ENCODE measurements at places on chromosomes 1 and 21.
A peak's percentile ranks its signal among the peaks of the same experiment; 100 is the strongest.

DNA sequence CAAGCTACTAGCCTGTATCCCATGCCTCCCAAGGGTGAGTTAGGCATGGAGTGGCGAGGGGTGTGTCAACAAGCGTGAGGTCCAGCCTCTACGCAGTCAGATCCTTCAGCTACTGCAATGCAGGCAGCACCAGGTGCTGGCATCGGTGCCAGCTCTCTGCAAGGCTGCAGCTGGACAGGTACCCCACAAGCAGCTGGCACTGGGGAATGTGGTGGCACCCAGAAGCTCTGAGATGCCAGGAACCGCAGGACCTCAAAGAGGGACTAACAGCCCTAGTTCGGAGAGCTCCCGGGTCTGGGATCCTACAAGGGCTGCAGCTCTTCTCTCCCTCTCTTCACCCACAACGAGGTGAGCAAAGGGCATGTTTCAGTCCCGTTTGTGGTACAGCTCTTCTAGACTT lies 974.5 kb downstream of the LTN1 start:
- no peak for DNase-seq

DNA sequence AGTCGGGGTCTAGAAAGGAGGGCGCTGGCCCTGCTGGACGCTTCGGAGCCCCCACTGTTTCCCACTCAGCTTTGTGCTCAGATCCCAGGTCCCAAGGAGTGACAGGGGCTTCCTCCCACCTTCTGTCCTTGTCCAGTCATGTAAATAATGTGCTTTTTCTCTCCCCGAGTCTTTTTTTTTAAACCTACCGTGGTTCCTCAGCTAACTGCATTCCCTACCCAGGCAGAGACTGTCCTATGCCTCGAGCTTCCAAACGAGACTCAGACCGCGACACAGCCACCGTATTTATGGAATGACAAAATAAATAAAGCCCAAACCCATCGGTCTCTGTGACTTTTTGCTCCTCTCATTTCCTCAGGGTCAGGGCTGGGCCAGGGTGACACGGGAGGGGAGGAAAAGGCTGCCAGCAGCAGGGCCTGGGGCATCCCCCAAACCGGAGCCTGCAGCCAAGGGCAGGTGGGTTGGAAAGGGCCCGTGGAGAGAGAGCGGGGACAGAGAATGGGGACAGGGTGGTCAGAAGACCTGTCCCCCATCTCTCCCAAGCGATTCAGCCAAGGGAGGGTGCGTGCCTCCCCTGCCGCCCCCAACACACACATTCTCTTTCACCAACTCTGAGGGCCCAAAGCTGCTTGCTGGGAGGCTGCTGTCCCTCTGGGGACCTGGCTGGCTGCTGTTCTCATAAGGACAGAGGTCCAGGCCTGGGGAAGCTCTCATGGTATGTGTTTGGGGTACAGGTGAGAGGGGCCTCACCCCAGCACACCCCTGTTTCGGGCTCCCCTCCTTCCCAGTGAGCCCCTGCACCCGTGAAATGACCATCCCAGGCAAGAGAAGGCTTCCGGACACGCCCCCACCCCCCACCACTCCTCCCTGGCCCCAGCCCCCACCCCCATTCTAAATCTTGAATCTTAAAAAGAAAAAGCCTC lies 55.4 kb downstream of the KCNAB2 start:
- DNase-seq: no peak

DNA sequence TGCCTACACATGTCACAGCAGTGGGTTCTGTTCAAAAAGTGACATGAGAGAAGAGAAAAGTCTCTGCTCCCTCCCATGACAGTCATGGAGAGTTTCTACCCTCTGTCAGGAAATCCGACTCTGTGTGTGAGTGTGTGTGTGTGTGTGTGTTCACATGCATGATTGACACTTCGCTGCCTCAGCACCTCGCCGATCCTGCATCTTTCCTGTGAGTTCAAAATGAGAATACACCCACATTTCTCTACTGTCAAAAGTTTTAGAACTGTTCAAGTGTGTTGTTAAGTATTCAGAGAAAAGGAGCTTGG lies 46.2 kb upstream of the COX20 start:
- no peak for DNase-seq

- DNase-seq: no peak
Observed at GRCh38 chr1:167739752-167740151, 18.0 kb downstream of the MPZL1 start.

DNA sequence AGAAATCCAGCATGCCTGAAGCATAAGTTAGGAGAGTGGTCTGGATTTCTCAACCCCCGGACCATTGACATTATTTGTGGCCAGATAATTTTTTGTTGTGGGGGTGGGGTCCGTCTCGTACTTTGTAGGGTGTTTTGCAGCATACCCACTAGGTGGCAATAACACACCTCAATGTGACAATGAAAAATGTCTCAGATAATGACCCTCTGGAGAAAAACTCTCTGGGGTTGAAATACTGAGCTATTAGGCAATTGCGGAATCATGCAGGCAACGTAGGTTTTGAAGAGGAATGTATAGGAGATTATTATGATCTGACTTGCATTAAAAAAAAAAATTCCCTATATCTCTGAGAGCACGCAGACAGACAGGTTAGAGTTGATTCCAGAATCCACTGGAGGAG lies 25.3 kb upstream of the RRP15 start:
- no peak for DNase-seq

GRCh38 chr1:203706444-203706843 lies 58.5 kb upstream of the LAX1 start:
- no peak for DNase-seq

GRCh38 chr1:82141390-82141789 lies 340.7 kb downstream of the ADGRL2 start:
- DNase-seq: no peak

GRCh38 chr1:203175237-203175826 lies at the start of gene MYBPH:
TSS of gene MYBPH (minus strand) at chr1:203175826. CDS start at chr1:203175755, 71 bp downstream.
- no peak for DNase-seq

DNA sequence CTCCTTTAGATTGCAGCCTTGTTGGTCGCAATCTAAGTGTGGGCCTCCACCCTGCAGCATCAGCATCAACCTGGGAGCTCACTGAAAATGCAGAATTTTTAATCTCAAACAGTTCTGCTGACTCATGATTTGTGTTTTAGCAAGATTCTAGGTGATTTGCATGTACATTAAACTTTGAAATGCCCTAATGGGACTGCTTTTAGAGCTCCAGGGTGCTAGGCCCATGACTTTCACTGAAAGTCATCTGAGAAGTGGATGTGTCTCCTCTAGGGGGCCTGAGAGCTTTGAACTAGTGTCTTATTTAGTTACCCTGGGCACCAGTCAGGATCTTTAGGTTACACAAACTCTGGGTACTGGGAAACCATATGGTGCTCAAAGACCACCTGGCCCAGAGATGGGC lies 9.0 kb downstream of the TRIM67 start:
- DNase-seq: no peak

DNA sequence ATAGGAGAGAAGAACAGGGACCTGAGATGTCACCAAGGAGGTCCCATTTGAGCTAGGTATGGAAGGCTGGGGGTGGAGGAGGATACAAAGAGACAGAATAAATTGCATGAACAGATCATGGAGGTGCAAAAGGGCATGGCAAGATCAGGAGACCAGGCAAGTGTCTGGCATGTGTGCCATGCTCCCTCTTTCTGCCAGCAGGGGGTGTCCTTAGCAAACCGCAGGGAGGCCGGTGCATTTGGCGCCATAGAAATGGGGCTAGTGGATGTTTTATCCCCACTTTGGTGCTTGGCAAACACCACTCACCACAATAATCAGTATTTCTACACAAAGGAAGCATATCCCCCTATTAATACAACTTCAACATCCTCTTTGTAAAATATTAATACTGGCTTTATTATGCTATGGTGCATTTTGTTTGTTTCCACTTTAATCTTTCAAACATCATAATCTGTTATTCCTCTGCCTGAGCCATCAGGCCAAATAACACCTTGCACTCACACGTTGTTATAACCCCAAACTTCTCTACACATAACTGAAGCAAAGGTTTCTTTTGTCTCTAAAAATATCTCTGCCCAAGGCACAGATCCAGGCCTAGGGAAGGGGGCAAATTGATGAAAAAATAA lies 25.9 kb downstream of the S100A6 start:
- DNase-seq: peak; percentile 51

- no peak for DNase-seq
Observed at GRCh38 chr1:97646071-97646470, 274.8 kb downstream of the DPYD start.

DNA sequence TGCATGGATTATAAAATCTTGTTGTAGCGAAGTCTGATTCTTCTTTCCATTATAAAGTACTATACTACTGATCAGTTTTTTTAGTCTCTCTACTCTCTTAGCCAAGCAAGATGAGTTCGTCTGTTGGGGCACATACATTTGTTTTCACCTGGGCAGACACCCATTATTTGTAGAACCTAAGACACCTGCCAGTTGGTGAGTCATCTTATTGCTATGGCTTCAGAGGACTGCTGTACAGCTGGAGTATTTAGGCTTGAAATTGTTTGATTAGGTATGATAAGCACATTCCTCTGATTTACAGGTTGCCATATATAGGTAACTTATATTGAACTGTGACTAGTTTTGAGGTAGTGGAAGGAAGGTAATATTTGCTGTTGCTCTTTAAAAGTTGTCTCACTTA lies 17.2 kb downstream of the RBM15 start:
- no peak for DNase-seq

DNA sequence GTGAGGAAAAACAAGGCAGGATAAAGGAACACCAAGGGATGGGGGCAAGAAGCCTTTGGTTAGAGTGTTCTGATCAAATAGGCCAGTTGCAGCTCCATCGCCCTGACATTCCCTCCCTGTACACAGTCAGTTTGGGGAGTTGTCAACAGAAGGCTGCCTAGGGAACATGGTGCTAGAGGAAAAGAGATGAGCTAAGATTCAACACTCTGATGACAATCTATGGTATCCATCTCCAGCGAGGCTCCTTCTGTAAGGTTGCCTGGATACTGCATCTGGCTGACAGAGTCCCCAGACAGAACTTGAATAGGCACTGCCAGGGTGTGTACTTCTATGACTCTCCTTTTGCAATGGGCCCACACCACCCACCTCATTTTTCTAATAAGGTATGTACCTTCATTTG lies 11.2 kb upstream of the SLAMF9 start:
- DNase-seq: no peak

Data from GM12892 (cell line).